ENCODE measurements at places on chromosomes 1 and 21.

- DNase-seq = peak; percentile 24
These were observed 1.1 kb downstream of the EEIG2 start for GRCh38 chr1:108560874-108561459.

GRCh38 chr1:1782399-1783221 is 4.3 kb upstream of the NADK start:
- peak; percentile 46 for DNase-seq

DNA sequence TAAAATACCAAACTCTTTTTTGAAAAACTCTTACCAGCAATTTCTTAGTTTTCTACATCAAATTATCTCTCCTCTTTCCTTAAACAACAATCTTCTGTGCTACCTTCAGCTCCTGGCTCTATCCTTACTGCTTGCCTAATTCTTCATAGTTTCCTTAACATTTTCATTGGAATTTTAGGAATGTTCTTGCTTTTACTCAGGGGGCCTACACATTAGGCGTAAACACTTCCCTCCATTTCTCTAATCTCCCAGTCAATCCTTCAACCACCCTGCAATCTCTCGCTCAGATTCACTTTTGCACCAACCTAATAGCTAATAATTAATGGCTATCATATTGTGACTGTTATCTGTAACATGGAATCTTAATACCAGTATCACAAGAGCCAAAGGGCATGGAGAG is 50.1 kb downstream of the ADAMTS5 start:
- no peak for DNase-seq

DNA sequence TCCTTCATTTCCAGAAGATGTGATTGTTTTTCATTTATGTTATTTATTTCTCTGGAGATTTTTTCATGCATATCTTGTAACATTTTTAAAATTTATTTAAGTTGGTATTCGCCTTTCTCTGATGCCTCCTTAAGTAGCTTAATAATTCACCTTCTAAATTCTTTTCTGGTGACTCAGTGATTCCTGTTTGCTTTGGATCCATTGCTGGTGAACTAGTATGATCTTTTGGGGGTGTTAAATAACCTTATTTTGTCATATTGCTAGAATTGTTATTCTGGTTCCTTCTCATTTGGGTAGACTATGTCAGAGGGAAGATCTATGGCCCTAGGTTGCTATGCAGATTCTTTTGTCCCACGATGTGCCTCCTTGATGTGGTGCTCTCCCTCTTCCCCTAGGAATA is 1347.2 kb upstream of the B3GALT2 start:
- DNase-seq = no peak

GRCh38 chr21:29196670-29197191 is 66.3 kb downstream of the MAP3K7CL start:
- no peak for DNase-seq

DNA sequence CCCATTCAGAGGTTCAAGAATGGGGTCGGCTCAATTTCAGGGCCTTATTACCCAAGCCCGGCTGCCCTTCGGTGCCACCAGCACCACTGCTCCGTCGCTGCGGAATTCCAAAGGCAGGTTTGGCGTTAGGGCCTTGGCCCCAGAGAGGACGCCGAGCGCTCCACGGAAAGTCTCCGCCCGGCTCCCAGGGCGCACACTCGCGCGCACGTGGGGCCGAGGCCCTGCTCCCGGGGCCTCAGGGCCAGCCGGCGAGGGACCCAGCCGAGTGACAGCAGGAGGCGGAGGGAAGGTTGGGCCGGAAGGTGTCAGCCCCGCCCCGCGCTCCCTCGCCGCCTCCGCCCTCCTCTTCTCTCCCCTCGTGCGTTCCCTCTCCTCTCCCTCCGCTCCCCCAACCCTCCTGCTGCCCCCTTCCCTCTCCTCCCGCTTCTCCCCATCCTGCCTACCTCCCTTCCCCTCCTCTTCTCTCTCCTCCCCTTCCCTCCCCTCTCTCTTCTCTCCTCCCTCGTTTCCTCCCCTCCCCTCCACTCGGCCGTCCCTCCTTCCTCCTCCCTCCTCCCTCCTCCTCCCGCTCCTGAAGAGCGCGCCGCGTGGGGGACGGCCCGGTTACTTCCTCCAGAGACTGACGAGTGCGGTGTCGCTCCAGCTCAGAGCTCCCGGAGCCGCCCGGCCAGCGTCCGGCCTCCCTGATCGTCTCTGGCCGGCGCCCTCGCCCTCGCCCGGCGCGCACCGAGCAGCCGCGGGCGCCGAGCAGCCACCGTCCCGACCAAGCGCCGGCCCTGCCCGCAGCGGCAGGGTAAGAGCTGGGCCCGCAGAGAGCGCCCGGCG is at the start of gene ETS2:
ETS2 (plus strand) TSS at position 602 of the 825 bp plus-strand sequence. CDS start 4,106 bp downstream, outside the sequence.
- DNase-seq = peak; percentile 60

GRCh38 chr1:1215881-1216605 is 2.1 kb upstream of the TNFRSF4 start:
- no peak for DNase-seq

GRCh38 chr1:52632732-52633290 is at the start of gene SHISAL2A:
TSS of gene SHISAL2A (plus strand) at chr1:52633168. CDS start at chr1:52633494, 326 bp downstream.
- DNase-seq = peak; percentile 26

DNA sequence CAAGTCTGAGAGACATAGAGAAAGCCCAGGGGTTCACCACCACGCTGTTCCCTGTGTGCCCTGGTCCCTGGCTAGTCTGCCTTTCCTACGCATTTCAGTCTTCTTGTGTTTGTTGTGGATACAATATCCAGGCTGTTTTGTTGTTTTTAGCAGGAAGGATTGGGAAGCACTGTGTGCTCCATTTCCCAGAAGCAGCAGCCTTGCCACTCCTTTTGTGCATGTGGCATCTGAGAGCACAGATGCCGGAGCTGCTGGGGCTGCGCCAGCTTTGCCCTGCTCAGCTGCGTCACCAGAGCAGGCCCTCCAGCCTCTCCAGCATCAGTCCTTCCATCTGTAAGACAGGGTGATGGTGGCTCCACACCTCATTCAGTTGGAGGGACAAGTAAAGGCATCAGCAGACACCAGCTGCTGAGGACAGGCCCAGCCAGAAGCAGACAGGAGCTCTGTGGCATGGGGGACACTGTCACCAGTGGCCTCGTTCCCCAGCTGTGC is 94.4 kb upstream of the COL6A1 start:
- DNase-seq = peak; percentile 62

DNA sequence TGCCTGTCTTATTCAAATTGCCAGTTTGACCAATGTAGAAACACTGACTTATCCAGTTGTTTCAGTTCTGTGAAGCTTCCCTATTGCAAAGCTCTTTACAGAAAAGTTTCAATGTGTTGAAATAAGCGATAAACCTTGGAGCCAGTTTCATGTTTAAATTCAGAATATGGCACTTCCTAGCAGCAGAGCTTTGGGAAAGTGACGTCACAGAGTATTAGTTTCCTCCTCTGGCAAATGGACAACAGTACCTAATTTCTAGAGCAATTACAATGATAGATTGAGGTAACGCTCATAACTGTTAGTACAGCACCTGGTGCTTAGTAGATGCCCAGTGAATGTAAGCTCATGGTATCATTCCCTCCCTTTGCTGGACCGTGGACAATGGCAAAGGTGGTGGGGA is 527.5 kb upstream of the DAB1 start:
- no peak for DNase-seq

GRCh38 chr21:39518847-39519210 is 67.1 kb downstream of the SH3BGR start:
- no peak for DNase-seq

DNA sequence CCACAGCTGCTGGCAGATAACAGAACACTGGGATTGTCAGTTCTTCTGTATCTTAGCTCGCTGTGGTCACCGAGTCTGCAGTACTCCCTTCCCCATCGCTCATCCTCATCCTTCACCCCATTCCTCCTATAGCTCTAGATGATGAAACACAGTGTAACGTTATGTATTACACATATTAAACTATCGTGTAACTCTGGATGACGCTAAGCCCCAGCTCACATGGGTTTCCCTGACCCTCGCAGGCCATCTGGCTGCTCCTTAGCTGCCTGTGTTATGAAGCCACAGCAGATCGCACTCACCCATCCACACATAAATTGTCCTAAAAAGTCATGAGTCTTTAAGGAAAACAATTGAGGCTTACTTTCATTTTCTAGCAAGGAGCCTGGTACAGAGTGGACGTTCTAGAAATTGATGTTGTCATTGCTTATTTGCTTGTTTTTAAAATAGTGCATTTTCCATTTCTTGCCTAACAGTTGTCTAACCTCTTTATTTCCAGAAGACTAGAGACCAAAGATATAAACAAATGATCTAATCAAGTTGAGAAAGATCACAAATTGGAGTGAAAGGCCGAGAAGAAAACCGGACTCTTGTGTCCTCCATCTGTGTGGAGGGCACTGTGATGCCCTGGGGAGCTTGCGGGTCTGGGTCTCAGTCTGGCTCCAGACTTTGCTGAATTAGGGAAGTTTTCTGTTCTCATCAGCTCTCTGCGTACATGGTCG is 24.3 kb upstream of the PCP4 start:
- DNase-seq = no peak

DNA sequence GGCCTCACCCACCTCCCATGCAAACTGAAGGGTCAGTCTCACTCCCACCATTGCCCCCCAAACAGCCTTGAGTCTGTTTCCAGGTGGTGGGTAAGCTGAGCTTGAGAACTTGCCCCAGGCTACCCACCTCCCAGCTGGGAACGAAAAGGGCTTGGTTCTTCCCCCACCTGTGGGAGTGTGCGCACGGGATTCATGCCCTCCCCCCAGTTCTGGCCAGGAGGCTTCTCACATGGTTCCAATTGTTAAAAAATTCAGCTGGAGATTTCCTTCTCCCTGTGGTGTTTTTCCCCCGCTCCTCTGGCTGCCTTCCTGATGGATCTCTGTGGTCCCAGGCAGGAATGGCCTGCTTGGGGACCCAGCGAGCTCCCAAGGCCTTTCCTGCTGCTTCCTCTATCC is 81.8 kb upstream of the C21orf91 start:
- no peak for DNase-seq

GRCh38 chr1:223834660-223835263 is 11.0 kb downstream of the TP53BP2 start:
- no peak for DNase-seq

GRCh38 chr1:58197811-58198210 is 348.7 kb downstream of the OMA1 start:
- DNase-seq = no peak

Data from C1 segment of cervical spinal cord (tissue), 14 donors.